Ureter (tissue), 1 donor: ENCODE measurements at places on chromosomes 2 and 18. TPM values are rescaled to one million over a fixed set of nuclear protein-coding genes. Genes with fewer than 3 reads are reported as not detected.

CCDC74A gene
- 2.0 TPM for total RNA-seq

SERPINB11 gene
- not detected for total RNA-seq

LYPD6 gene
- total RNA-seq, result 12.2 TPM

B4GALT6 gene
- total RNA-seq, result 8.9 TPM

HAUS1 gene
- 13.2 TPM for total RNA-seq
